ENCODE measurements at places on chromosomes 2 and 18.

- DNase-seq, result no peak
These were observed 705.7 kb downstream of the NUP35 start for GRCh38 chr2:183829931-183830330.

GRCh38 chr2:120805602-120806001 lies 69.9 kb downstream of the GLI2 start:
- DNase-seq, result no peak

DNA sequence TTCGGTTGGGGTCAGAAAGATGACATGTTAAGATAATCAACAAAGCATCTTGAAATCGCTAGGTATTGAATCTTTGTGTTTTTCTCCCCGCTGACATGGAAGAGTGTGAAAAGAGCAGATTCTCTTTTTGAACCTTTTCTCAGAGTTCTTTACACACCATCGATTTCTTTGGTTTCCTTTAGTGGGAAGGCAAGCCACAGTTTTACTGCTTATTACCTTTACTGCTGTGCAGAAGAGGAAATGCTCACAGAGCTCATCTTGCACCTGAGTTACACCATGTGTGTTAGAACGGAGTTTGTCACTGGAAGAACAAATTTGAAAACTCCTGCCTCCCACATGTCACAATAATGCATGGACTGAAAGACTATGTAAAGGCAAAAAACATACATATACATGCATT lies 45.3 kb upstream of the PDK1 start:
- no peak for DNase-seq

DNA sequence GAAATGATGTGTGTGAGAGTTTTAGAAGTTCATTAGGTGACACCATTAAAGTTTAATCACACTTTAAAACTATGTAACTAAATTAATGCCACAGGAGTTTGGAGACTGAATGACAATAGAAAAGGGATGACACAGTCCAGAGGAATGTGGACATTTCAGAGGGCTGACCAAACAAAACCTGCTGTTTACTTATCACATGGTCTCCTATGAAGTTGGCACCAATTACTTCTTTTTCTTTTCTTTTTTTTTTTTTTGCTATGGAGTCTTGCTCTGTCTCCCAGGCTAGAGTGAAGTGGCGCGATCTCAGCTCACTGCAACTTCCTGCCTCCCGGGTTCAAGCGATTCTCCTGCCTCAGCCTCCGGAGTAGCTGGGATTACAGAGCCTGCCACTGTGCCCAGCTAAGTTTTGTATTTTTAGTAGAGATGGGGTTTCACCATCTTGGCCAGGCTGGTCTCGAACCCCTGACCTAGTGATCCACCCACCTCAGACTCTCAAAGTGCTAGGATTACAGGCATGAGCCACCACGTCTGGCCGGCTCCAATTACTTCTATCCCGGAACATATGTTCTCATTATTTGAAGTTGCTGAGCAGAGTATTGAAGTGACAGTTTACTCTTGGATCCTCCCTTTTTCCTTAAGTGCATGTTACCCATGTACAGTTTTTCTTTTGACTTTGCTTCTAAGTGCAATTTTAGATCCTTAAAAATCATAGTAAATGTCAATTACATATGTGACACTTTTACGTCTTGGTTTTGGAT lies 4.3 kb downstream of the AGPS start:
- DNase-seq, result no peak

DNA sequence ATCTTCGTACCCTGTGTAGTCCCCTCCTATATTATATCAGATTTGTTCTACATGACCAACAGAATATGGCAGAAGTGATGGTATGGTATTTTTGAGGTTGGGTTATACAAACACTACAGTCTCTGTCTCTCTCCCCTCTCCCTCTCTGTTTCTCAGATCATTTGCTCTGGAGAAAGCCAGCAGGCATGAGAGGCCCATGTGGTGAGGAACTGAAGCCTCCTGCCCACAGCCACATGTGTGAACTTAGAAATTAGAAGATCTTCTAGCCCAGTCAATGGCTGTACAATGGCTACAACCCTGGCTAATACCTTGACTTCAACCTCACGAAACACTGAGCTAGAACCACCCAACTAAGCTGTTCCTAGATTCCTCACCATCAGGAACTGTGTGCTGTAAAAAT lies 250.6 kb downstream of the SMAD2 start:
- DNase-seq, result no peak
